Cortex of kidney (tissue), 1 donor: ENCODE measurements at places on chromosomes 11 and 22.

- DNase-seq: no peak
Observed at GRCh38 chr11:12534549-12534948, 139.7 kb upstream of the TEAD1 start.

DNA sequence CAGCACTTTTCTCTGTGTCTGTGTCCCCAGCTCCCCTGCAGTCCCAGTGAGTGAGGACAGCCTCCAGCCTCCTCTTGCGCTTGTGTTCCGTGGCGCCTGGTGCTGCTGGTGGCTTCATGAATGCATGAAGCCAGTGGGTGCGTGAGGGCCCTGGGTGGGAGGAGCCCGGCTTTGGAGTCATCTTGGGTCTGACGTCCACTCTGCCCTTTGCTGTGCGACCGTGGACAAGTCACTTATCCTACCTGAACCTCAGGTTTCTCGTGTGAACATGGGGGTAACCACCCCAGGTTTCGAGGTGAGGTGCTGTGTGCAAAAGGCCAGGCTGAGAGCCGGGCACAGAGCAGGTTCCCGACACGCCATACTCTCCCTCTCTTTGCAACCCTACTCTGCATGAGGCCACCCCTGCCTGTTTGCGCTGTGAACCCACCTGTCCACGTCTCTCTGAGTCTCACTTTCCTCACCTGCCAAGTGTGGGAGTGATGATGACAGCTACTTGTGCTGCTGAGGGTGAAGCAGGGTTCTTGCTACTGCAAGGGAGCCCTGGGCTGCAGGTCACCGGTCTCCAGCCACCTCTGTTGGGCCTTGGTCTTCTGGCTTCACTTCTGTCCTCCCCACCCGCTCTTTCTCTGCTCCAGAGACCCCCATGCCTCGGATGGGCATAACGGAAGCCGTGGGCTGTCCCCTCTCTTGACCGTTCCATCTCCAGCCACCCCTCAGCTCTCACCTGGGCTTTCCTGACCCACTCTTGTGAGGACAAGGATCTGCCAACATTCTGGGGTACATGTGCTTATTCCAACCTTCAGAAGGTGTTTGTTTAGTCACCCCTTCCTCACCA, 537.6 kb downstream of the TBC1D22A start:
- DNase-seq: no peak

DNA sequence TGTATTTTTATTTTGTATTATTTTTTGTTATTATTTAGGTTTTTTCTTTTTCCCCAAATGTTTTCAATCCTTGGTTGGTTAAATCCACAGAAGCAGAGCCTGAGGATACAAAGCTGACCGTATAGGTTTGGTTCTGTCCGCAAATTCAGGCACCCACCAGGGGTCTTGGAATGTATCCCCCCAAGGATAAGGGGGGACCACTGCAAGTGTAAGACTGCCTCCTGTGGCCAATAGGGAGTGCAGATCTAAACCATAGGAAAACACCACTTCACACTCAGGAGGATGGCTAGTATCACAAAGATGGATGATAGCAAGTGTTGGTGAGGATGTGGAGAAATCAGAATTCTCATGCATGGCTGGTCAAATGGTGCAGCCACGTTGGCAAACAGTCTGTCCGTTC, 20.0 kb downstream of the CPT1A start:
- DNase-seq: no peak

DNA sequence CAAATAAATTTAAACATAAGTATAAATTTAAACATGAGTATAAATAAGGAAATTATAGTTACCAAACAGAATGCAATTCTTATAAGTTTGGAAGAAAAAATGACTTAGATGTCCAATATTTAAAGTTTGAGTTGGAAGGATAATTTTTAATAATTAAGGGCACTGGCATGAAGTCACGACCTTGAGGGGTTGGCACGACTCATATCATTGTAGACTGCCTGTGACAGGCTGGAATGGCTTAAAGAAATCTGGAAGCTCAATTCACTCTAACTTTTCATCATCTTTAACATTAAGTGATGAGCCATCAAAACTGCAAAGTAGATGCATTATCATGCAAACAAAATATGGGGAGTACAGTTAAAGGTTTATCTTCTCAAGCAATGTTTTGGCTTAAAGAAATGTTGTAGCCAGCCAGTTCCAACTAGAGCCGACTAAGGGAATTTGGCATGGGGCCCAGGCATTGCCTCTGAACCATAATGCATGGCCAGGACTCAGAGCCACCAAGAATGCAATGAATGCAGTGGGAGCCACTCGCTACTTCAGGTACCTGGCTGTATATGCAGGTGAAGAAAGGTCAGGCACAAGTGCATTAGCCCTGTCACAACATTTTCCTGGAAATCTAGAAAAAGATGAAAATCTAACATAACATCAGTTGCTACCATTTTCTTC, 33.4 kb downstream of the PGR start:
- no peak for DNase-seq

DNA sequence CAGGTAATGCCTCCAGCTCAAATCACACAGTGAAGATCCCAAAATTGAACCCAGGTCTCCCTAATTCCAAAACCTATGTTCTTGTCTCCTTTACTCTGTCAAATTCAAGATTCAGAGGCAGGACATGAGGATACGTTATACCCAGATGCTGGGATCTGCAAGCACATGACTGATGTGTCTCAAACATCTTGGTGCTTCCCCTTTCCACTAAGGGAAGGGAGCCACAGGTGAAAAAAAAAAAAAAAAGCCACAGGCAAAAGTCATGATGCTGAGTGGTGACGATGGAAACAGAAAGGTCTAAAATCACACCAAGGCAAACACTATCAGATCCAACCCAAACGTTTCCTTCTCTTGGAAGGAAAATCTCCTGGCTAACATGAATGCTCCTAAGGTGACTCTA, 24.0 kb downstream of the ABTB2 start:
- DNase-seq: no peak

- no peak for DNase-seq
Observed at GRCh38 chr22:35641494-35642120, 6.6 kb upstream of the APOL6 start.

DNA sequence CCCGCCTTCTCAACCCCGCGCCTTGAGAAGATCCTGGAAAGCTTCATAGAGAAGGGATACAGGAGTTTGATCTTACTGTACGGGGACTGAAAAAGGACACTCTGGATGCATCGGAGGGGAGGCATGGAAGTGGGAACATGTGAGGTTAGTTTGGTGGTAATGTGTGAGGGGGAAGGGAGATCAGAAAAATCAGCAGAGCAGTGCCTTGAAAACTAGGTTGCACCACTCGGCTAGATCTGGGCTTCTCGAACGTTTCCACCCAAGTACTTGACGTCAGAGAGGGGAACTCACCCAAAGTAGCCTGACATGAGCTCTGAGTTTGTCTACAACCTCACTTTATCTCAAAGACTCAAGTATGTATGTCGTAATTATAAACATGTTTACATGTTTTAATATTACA, 14.5 kb downstream of the USP35 start:
- DNase-seq: no peak

DNA sequence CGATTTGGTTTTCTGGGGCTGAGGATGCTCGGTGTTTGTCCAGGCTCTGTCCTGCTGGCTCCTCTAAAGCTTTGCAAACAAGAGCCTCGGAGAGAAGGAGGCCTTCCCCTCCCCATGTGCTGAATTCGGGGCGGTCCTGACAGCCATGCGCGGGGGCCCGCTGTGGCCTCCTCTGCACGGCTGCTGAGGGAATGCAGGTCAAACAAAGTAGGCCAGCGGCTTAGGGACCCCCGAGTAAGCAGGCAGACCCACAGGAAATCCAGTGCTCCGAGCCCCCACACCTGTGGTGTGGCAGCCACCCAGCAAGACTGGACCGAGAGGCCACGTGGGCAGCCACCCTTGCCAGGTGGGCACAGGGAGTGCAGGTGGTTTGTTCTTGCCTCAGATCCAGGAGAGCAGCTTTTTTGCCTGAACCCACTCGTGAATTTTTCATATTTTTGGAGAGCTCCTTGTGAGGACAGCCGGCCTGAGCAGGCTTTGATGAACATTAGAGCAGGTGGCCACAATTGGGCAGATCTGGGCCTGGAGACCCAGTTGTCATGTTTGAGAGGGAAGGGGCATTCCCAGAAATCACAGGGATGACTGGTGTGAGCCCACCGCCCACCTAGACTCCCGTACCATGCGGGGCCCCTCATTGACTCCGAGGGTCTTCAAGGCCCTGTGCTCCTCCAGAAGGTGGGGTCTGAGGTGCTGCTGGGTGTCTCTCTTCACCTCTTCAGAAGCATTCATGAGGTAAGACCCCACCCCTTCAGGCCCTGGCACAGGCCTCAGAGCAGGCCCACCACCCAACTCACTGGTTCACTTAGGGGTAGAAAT, 43.0 kb upstream of the KCNQ1OT1 start:
- no peak for DNase-seq

DNA sequence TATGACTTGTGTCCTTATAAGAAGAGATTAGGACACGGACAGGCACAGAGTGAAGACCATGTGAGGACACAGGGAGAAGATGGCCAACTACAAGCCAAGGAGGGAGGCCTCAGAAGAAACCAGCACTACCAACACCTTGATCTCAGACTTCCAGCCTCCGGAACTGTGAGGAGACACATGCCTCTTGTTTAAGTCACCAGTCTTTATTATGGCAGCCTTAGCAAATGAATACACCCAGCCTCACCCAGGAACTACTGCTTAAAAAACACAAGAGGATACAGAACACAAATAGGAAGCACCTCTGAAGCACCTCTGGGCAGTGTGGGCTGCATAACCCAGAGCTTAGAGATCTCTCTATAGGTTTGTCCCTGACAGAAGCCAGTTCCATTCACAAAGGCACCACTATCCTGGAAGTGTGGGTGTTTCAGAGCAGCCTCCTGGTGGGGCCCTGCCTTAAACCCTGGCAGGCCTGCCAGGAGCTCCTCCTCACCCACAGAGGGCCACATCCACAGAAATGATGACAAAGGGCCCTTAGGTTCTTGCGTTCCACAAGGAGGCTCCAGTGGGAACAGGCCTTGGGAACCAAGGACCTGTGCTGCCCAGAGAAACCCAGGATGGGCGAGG, 58.8 kb downstream of the CHRDL2 start:
- no peak for DNase-seq
